ENCODE measurements at places on chromosomes 2 and 18. TPM values are rescaled to one million over a fixed set of nuclear protein-coding genes. Genes with fewer than 3 reads are reported as not detected.

DNA sequence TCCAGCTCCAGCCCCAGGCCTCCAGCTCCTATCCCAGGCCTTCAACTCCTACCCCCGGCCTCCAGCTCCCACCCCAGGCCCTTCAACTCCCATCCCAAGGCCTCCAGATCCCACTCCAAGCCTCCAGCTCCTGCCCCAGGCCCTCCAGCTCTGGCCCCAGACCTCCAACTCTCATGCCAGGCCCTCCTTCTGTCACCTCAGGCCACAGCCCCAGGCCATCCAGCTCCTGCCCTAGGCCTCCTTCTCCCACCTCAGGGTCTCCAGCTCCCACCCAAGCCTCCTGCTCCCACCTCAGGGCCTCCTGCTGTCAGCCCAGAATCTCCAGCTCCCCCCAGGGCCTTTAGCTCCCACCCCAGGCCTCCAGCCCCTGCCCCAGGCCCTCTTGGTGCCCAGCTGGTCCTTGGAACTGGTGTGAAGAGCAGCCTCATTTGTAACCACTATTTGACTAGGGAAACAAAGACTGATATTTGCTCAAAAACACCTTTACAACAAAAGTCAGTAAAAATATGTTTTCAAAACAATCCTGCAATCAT is 67.8 kb upstream of the SALL3 start:
- H3K27ac ChIP-seq, result no peak overlapping the region
- no peak overlapping the region for H3K4me3 ChIP-seq
- no peaks in the 10 kb centered on the region for H3K27me3 ChIP-seq
- no peaks in the 10 kb centered on the region for H3K36me3 ChIP-seq
- DNase-seq, result no peak

DNA sequence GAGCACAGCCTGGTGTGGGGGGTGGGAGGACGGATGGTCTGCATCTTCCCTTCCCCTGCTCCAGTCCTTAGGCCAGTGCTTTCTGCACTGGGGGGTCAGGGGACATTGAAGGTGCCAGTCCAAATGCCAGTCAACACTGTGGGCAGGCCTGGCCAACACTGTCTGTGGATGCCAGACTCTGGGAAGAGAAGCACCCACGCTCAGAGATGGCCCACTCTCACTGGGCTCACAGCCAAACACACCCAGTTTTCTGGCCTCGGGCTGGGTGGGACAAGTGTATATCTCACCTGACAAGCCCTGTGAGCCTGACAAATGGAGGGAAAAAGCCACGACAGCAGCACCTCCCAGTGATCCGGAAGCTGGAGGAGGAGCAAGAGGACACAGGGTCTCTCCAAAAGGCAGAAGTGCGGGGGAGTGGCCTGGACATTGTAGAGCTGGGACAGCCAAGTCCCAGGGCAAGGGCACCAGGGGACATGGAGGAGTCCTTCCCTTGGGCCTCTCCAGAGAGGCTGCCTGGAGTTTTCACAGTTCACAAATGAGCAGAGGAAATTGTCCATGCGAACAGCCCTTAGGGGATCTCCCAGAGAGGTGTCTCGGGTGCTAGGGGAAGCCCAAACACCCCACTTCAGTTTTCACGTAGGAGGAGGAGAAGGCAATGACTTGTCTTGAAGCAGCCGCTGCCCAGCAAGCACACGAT is 79.3 kb downstream of the SDC1 start:
- no peaks in the 10 kb centered on the region for H3K36me3 ChIP-seq
- DNase-seq, result no peak
- no peak overlapping the region for H3K4me3 ChIP-seq
- H3K27me3 ChIP-seq, result no peaks in the 10 kb centered on the region
- H3K4me1 ChIP-seq, result no peaks in the 10 kb centered on the region
- H3K27ac ChIP-seq, result no peak overlapping the region

Gene SCN3A
- total RNA-seq, result 1.1 TPM

DNA sequence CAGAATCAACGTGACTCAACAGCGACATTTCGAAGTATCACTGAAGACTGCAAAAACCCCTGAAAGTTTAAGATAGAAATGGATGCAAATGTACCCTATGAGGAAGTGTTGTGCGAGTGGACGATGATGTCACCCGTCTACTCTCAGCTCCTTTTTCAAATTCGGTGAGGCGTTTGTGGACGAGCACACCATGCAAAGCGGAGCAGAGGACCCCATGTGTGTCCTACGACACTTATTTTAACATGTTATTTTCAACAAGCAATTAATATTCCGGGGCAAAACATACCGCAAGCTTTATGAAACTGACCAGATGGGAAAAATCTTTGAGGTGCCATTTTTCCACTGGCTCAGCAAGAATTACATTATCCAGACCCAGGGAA is 2.0 kb downstream of the PXDN start:
- no peaks in the 10 kb centered on the region for H3K36me3 ChIP-seq
- H3K4me1 ChIP-seq, result no peaks in the 10 kb centered on the region
- H3K4me3 ChIP-seq, result peak overlapping the region; percentile 71
- no peak for DNase-seq

DNA sequence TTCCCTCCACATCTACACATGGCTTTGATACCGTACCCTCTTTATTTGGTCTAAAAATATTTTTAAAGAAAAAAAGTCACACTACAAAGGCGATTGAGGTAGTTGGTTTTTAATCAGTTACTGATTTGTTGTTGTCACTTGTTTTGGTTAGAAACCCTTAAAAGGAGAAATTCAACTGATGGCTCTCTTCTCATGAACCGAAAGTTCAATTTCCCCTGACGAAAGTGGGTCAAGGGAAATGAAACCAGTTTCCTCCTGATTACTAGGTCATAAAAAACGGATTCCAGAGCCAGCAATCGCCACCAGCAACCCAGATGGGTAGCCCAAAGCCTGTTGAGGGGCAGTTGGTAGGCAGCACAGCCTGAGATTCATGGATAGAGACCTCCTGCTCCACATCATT is 63.2 kb downstream of the DLGAP1 start:
- no peak overlapping the region for H3K4me3 ChIP-seq
- H3K27ac ChIP-seq, result no peak overlapping the region
- no peaks in the 10 kb centered on the region for H3K27me3 ChIP-seq
- no peaks in the 10 kb centered on the region for H3K36me3 ChIP-seq
- no peaks in the 10 kb centered on the region for H3K4me1 ChIP-seq

- H3K4me3 ChIP-seq, result no peak overlapping the region
- no peak overlapping the region for H3K27ac ChIP-seq
- H3K27me3 ChIP-seq, result no peaks in the 10 kb centered on the region
- H3K36me3 ChIP-seq, result no peaks in the 10 kb centered on the region
- no peak for DNase-seq
Observed at GRCh38 chr2:55012672-55013484, 37.4 kb downstream of the RTN4 start.

Gene HS6ST1
- 18.3 TPM for total RNA-seq

DNA sequence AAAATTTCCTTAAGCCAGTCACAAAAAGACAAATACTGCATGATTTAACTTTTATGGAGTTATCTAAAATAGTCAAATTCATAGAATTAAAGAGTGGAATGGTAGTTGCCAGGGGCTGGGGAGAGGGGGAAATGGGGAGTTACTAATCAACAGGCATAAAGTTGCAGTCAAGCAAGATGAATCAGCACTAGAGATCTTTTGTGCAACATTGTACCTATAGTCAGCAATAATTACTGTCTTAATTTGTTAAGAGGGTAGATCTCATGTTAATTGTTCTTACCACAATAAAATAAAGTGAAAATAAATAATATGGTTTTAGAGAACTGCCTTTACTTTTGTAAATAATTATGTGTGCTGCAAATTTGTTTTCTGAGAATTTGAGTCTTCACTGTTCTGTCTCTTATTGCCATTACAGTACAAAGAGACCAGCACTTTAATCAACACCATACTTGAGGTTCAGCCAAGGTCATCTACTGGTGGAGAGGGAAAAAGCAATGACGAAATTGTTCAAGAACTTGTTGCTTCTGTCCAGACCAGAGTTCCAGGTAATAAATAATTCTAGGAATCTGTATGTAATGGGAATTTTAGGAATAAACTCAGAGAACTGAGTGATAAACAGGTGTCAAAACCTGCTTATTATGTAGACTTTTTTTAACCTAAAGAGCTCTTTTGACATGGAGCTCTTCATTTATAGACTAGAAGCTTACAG is 75.5 kb downstream of the TRABD2A start:
- H3K36me3 ChIP-seq, result no peaks in the 10 kb centered on the region
- no peak overlapping the region for H3K27ac ChIP-seq
- DNase-seq, result no peak
- no peaks in the 10 kb centered on the region for H3K27me3 ChIP-seq

DNA sequence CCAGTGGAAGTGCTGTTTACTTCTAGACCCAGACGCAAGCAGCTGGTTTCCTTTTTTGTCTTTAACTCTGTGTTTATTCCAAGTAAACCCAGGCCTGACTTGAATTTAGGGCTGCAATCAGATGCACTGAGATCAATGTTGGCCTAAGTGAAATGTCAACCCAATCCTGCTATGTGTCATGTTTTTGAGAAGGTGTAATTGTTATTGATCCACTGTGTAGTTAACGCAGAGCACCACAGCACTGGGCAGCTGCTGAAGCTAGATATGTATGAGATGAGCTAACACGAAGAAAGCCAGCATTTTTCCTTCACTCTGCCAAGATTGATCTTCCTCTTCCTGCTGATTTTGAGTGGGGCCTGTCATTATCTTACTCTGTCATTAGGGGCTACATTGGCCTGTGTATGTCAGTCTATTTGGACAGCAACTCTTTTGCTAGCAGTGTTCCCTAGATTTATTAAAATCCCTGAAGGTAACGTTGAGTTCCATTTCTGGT is 18.9 kb upstream of the DLX1 start:
- DNase-seq, result no peak
- H3K27me3 ChIP-seq, result no peaks in the 10 kb centered on the region
- H3K4me1 ChIP-seq, result no peaks in the 10 kb centered on the region
- H3K36me3 ChIP-seq, result no peaks in the 10 kb centered on the region

GRCh38 chr2:29777161-29777560 is 144.2 kb downstream of the ALK start:
- no peak for DNase-seq
- no peak overlapping the region for H3K4me3 ChIP-seq
- H3K27me3 ChIP-seq, result no peaks in the 10 kb centered on the region
- no peaks in the 10 kb centered on the region for H3K4me1 ChIP-seq
- no peaks in the 10 kb centered on the region for H3K36me3 ChIP-seq
- H3K27ac ChIP-seq, result no peak overlapping the region

DNA sequence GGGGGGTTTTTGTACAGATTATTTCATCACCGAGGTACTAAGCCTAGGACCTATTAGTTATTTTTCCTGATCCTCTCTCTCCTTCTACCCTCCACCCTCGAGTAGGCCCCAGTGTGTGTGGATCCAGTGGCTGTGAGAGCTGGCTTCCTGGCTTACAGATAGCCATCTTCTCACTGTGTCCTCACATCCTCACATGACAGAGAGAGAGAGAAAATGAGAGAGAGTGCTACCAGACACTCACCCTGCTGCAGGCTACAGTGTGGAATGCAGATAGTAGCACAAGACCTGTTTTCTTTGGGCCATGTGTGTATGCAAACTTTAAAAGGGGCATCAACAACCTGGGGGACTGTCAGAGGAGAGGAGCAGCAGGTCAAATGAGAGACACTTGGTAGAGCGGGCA is 9.5 kb downstream of the KCNK3 start:
- H3K4me1 ChIP-seq, result no peaks in the 10 kb centered on the region
- no peak overlapping the region for H3K4me3 ChIP-seq
- H3K27ac ChIP-seq, result no peak overlapping the region

Gene FSHR
- 0.52 TPM for total RNA-seq

Gene ATP6V1B1
- total RNA-seq, result 0.60 TPM

DNA sequence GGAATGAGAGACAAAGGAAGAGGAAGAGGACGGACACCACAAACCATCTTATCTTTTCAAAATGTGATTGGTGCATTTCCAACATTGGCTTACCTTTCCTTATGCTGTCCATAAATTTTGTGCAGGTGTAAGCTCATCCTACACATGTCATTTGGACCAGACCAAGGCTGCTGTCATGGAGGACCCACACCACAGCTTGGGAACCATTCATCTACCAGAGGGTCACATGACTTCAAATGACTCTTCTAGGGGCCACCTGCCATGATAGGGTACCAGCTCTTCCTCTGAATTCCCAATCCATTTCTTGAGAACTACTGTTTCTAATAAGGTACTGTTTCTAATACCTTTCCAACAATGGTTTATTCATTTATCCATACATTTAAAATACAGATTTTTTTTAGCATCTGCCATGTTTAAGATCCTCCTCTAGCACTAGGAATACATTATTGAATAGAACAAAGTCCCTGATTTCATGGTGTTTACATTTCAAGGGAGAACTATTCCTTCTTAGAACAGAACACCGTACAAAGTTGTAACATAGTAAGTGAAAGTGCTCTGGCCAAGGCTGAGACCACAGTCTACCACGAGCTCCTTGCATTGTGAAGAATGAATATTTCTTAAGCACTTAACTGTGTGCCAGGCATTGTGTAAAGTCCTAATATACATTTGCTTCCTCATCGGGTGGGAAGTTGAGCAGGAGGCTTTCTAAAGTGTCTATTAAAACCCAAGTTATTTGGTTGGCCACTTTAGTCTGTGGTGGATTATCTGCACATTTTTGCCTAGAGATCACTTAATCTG is 246.1 kb upstream of the FN1 start:
- H3K36me3 ChIP-seq, result no peaks in the 10 kb centered on the region
- H3K4me3 ChIP-seq, result no peak overlapping the region
- H3K27ac ChIP-seq, result no peak overlapping the region
- no peak for DNase-seq
- no peaks in the 10 kb centered on the region for H3K27me3 ChIP-seq

- DNase-seq, result no peak
- H3K4me1 ChIP-seq, result no peaks in the 10 kb centered on the region
- no peak overlapping the region for H3K27ac ChIP-seq
- peaks cover 3% of the 10 kb centered on the region for H3K36me3 ChIP-seq
- no peaks in the 10 kb centered on the region for H3K27me3 ChIP-seq
Observed at GRCh38 chr18:23756590-23757436, 67.6 kb downstream of the LAMA3 start.

GRCh38 chr2:126482582-126483464 is 173.1 kb upstream of the GYPC start:
- H3K27me3 ChIP-seq, result no peaks in the 10 kb centered on the region
- H3K4me1 ChIP-seq, result no peaks in the 10 kb centered on the region
- no peak overlapping the region for H3K4me3 ChIP-seq
- no peak for DNase-seq
- H3K36me3 ChIP-seq, result no peaks in the 10 kb centered on the region
- H3K27ac ChIP-seq, result no peak overlapping the region

GRCh38 chr2:69743847-69744264 is 1.9 kb downstream of the ANXA4 start:
- no peak overlapping the region for H3K4me3 ChIP-seq
- H3K36me3 ChIP-seq, result no peaks in the 10 kb centered on the region
- no peaks in the 10 kb centered on the region for H3K27me3 ChIP-seq
- no peak overlapping the region for H3K27ac ChIP-seq
- no peaks in the 10 kb centered on the region for H3K4me1 ChIP-seq

DNA sequence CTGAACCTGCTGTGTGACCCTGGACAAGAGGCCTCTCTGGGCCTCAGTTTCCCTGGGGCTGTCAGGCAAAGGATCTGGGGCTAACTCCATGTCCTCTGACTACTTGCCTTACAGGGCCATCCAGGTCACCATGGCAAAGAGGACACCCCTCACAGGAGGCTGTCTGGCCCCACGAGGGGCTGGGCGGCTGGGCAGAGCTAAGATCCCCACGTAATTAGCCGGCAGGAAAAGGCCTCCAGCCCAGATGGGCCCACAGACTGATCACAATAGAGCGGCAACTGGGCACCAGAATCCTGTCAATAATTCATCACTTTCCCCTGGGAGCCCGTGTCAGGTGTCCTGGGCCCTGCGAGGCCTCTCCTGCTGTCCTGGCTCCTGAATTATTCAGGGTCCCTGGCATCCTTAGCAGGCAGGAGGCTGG is 44.8 kb upstream of the OTOF start:
- H3K27me3 ChIP-seq, result peaks cover 13% of the 10 kb centered on the region
- no peak overlapping the region for H3K4me3 ChIP-seq
- H3K36me3 ChIP-seq, result no peaks in the 10 kb centered on the region
- no peak overlapping the region for H3K27ac ChIP-seq
- DNase-seq, result no peak

Measured in heart left ventricle (tissue), 16 donors.